ENCODE measurements at places on chromosomes 12 and 14.

DNA sequence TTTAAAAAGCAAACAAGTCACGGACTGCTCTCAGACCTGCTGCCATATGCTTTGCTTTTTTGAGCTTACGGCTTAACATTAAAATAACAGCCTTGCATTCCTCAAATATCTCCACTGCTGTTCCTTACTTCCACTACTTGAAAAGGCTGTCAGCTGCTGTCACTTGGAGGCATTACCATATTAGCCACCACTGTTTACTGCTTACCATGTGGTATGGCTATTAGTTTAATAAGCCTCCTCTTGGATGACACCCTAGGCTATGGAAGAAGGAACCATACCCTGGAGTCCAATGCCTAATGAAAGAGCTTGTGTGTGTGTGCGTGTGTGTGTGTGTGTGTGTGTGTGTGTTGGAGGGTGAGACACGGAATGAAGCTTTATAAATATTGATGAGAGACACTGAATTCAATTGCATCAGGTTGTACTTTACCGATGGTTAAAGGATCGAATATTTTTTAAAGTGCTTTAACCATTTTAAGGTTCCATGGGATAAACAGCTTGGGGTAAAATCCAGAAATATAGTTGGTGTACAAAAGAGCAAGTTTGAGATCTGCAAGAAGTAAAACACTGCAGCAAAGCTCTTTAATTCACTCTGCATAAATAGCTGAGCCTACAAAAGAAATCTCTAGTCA lies 174.5 kb downstream of the TTC7B start:
- no peak for DNase-seq

DNA sequence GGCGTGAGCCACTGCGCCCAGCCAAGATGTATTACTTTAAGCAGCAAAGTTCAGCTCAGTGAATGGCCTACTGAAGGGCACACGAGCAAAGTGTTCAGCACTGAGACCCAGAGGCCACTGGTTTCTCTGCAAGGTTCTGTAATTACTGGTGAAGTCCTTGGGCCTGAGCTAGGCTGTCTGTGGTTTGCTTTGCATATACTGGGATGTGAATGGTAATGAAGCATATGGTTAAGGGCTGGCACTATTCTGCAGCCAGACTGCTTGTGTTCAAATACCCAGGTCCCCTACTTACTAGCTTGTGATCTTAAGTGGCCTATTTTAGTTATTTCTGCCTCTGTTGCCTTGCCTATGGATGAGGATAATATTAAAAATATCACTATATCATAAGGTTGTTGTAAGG lies 72.0 kb downstream of the LLPH start:
- DNase-seq, result no peak

DNA sequence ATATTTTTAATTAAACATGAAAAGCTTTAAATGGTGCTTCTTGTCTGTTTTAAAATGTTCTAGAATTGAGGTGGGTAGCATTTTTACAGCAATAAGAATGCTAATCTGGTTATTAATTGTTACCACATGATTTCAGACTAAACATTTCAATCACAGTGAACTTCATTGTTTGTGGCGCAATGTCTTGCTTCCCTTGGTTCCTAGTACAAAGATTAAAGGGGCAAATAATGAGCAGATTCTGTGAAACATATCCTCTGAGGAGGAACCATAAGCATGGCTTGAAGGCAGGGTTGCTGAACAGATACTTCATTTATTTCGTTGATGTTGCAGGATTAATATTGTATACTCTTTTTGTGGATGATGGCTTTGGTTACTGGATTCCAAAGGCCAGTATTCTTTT lies 162.1 kb downstream of the FUT8 start:
- no peak for DNase-seq

- no peak for DNase-seq
Measured at GRCh38 chr12:115998794-115999478, 278.6 kb downstream of the MED13L start.

DNA sequence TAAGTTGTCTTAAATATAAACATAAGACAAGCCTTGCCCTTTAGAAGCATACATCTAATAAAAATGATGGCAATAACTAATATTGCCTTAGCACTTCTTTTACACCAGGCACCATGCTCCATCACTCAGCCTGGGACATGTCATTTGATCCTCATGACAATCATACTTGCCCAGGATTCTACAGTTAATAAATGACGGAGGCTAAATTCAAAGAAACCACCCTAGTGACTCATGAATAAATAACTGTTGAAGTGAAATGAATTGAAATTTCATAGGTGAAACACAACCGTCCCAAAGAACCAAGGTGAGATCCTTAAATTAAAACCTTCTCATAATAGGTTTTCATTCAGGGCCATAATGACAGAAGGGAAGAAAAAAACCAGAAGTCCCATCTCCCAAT lies 89.5 kb downstream of the GRIN2B start:
- DNase-seq, result no peak

DNA sequence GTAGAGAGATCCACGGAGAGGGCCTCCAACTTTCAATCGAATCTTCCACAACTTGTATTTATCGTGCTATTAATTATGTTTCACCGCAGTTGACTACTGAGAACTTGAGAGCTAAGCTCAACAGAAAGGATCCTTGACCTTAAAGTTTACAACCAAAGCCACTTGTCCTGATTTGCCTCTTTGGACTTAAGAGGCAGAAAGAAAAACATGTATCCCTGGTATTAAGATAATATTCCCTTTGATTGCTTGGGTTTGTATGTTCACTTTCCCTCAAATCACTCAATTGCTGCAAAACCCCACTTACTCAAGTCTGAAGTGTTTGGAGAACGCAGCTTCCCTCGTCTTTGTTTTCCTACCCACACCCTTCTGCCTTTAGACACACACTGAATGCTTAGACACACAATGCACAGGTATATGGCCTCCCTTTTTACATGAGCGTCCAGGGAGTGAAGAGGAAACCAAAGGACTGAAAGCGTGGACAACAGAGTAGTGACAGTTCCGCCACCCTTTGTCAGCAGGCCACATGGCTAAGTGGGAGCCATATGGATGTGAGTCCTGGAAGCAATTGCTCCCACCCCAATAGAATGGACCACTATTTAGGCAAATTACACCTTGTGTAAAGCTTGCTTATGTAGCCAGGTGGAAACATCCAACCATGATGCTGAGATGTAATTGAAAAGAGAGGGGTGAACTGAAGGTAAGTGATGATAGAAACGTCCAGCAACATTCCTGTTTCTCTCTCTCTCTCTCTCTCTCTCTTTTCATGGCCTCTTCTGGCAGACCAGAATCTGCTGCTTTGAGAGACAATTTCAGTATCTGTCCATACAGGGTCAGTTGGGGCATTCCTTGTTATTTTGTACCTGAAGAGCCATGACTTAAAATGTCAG lies 1.4 kb upstream of the PKP2 start:
- no peak for DNase-seq

DNA sequence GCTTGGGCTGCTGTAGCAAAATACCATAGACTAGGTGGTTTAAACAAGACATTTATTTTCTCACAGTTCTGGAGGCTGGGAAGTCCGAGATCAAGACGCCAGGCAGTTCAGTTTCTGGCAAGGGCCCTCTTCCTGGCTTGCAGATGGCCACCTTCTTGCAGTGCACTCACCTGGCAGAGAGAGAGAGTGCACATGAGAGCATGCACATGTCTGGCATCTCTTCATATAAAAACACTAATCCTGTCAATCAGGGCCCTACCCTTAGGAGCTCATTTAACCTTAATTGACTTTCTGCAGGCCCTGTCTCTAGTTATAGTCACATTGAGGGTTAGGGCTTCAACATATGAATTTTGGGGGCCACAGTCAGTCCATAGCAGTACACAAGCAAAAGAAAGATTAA lies 12.4 kb upstream of the EVL start:
- no peak for DNase-seq

DNA sequence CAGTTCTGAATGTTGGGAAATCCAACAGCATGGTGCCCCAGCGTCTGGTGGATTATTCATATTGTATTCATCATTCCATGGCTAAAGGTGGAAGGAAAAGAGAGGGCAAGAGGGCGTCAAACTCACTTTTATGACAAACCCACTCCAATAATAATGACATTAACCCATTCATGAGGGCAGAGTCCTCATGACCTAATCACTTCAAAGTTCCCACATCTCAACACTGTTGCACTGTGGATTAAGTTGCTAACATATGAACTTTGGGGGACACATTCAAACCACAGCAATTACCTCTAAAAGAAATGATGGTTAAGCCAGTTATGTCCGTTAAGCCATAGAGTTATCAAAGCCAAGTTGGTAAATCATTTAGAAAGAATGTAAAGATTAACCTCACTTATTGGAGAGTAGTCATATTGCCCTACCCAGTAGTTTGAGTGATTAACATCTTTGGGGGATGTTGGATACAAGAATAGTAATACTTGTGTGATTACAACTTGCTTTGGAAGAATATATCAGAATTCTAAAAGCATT lies 212.4 kb upstream of the FLRT2 start:
- no peak for DNase-seq

- DNase-seq, result no peak
Measured at GRCh38 chr12:51632623-51633022, 41.6 kb downstream of the SCN8A start.

GRCh38 chr12:122228092-122228491 lies 2.2 kb upstream of the DIABLO start:
- no peak for DNase-seq

DNA sequence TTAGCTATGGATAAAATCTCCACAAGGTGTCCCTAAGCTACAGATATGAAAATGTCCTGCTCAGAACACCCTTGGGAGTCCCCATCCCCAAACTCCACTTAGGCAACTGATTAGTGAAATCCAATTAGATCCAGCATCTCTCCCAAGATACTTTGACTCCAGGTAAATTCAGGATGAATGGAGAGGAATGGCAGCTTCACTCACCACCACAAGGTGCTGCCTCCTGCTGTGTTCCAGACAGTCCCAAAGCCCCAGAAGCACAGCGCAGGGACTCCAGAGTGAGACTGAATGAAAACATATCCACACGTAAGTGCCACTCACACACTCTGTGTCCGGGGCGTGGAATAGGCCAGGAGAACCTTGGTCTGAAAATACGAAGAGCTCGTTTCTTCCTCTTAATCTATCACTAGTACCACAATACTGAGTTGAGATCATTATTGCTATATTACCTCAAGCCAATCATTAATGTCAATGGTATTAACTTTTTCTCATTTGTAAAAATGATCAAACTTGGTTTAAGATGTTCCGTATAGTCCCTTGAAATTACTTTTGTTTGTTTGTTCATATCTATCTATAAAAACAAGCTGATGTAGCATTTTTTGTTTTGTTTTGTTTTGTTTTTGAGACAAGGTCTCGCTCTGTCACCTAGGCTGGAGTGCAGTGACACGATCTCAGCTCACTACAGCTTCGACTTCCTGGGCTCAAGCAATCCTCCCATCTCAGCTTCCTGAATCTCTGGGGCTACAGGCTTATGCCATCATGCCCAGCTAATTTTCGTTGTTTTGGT lies 70.0 kb upstream of the BICD1 start:
- DNase-seq, result no peak

Measured in activated CD4-positive, alpha-beta T cell treated with anti-CD3 and anti-CD28 coated beads, Interleukin-2, amount 50 U/mL, for 24 hours (primary cell).